ENCODE measurements at places on chromosomes 7 and 10. TPM values are rescaled to one million over a fixed set of nuclear protein-coding genes. Genes with fewer than 3 reads are reported as not detected.

DNA sequence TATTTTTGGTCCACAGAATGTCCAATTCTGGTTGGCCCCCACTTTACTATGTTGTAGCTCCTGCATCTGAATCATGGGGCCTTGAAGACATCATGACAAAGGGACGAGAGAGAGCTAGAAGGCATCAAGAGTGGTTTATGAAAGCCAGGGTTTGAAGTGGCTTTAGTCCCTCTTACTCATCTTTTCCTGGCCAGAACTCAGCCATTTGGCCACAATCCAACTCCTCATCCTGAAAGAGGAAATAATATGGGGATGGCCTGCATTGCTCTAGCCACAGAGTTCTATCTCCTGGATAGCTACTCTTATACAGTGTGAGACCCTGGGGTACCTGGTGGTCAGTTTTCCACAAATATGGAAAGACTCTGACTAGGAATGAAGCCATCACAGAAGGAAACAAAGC, 418.9 kb downstream of the XPNPEP1 start:
- DNase-seq: no peak

DNA sequence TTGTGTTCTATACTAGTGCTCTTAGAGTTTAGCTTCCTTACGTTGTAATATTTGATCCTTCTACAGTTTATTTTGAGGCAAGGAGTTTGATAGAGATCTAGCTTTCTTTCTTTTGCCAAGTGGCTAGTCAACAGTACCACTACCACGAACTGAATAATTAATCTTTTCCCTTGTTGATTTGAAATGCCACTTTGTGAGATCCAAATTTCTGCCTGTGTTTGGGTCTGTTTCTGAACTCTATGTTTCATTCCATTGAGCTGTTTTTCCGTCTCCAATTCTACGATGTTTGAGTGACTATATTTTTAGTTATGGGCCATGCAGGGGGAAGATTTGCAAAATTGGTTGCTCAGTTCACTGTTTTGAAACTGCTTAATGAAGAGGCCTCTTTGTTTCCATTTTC, 134.7 kb downstream of the KIAA1217 start:
- no peak for DNase-seq

MUC12 gene
- total RNA-seq: 0.88 TPM

DNA sequence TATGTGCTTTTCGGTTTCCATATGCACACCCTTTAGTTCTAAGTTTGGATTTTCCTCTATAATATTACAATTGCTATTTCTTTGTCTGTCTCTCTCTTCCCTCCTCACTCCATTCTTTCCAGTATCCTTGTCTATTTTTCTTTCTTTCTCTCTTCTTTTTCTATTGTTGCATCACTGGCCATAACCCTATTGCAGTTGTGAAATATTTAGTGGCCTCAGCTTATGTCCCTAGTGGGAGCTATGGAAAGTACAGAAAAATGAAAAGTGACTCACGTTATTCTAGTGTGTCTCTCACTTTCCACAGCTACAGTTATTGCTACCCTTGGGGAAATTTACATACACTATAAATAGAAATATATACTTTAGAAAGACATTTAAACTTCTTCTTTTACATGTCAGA, 59.1 kb downstream of the CNTNAP2 start:
- no peak for DNase-seq

- no peak for DNase-seq
These were observed 51.8 kb upstream of the FAM133B start for GRCh38 chr7:92641921-92642511.

TMEM176A gene
- total RNA-seq: 30.7 TPM

TMEM60 gene
- 12.7 TPM for total RNA-seq

DNA sequence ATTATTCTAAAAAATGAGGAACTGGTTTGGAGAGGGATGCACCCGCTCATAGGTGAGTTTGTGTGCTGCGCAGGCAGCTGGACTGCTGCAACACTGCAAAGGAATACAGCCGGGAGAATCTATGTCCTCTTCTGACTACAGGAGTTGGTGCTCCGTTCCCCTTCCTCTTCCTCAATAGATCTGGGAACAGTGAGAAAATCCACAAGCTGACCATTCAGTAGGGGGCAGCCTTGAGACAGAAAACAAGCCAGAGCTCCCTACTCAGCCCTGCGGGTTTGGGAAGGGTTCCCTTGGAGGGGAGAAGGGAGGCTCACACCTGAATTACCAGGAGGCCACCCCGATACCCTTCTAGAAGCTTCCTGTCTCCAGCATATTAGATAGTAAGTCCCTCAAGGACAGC, 87.3 kb upstream of the FOXI2 start:
- DNase-seq: no peak

GRCh38 chr10:92732958-92733357, 43.2 kb downstream of the HHEX start:
- no peak for DNase-seq

DNA sequence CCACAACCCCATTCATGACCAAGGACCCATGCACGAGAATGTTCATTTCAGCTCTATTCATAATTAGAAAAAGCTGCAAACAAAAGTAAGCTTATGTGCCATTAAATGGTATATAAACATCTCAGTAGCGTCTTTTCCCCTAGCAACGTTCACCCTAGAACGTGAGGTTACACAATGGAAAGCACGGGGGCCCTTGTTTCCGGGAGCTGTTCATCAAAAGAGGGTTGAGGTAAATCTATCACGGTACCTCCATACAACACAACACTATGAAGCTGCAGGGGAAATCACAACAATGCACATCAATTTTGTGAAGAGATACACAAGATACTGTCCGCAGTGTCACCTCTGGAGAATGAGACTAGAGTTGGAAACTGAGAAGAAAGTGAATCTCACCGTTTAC, 80.9 kb upstream of the DDC start:
- DNase-seq: no peak

DNA sequence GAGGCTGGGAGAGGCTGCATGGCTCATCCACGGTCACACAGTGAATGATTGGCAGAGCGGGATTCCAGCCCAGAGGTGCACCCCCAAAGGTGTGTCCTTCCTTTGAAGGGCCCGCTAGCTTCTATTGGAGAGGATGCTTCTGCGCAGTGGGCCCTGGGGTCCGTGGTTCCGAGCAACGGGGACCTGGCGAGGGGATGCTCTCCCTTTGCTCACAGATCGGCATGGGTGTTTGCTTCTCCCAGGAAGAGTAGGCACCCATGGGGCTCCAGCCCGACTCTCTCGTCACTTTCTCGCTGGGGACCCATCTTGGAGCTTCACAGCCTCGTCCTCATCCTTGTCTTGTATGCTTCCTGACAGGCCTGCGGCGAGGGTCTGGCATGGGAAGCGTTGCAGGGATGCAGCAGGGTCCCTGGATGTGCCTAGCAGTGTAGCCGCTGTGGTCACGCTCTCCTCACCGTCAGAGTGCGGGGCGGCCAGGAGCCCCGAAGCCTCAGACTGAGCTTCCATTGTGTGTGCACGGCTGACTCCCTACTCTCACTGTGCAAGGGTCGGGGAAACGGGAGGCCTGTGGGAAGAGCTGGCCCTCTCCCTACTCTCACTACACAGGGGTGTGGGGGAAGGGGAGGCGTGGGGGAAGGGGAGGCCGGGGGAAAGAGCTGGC, 538.5 kb upstream of the FOXK1 start:
- DNase-seq: peak; percentile 45

GRCh38 chr10:125824736-125825135, 1.4 kb downstream of the BCCIP start:
- DNase-seq: no peak

GRCh38 chr10:15813415-15813814, 46.9 kb downstream of the MINDY3 start:
- no peak for DNase-seq

DNA sequence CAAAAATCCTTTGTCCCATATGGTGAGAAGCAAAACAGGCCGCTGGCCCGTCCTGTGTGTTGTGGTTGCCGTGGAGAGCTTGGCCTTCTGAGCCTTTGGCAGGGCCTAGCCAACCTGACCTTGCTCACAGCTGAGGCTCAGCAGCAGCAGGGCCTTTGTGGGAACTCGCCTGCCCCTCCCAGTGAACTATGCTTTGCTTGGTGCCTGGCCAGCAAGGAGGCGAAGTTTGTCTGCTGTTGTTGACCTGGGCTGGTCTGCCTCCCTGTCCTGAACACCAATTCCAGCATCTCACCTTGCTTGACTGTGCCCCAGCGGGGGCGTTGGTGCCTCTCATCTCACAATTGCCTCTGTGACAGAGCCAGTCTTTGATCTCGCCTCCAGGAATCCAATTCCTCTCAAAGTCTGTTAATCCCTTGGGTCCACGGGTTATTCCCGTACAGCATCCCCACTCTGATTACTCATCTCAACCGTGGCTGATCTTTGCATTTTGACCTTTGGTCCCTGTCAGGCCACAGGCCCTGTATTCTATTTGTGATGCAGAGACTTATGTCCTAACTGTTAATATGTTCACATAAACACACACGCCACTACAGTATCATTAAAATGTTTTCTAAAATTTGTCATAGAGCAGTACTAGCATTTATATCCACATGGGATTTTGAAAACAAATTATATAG, 22.6 kb downstream of the EPDR1 start:
- peak; percentile 77 for DNase-seq

DNA sequence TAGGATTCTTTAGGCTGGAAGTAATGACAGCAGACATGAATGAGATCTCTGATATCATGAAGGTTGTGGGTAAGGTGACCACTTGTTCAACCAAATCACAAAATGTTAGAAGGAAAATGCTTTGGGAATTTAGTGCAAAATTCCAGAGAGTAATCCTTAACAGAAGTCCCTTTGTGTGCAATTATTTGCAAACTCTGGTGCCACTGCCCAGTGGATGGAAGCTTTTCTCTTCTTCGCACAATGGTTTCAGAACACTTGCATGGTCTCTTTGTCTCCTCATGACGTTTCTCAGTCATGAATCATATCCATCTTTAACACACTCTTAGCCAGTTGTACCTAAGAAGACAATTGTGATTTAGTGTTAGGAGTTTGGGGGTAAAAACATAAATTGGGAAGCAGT, 570.4 kb upstream of the ANKRD30A start:
- DNase-seq: no peak

DNA sequence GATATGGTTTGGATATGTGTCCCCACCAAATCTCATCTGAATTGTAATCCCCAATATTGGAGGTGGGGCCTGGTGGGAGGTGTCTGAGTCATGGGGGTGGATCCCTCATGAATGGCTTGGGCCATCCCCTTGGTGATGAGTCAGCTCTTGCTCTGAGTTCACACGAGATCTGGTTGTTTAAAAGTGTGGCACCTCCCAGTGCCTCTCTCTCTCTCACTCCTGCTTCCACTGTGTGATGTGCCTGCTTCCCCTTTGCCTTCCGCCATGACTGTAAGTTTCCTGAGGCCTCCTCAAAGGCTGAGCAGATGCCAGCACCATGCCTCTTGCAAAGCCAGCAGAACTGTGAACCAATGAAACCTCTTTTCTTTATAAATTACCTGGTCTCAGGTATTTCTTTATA, 4.8 kb upstream of the GCK start:
- no peak for DNase-seq

DNA sequence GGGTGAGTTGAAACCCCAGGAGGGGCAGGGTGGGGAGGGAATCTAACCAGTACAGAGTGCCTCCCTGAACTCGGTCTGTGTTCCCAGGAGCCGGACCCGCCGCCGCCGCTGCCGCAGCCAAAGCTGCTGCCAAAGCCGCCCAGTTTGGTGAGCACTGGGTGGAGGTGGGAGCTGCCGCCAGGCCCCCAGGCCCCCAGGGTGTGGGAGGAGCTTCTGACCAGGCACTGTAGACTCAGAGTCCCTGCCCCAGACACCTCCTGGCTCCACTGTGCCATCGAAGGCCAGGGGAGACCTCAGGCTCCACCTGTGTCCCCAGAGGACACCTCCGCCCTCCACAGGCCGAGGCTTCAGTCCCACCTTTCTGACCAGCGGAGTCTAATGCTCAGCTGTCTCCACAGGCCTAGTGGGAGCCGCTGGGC, 20.4 kb upstream of the LIMK1 start:
- DNase-seq: peak; percentile 72

EBLN1 gene
- not detected for total RNA-seq

GHRHR gene
- total RNA-seq: 1.3 TPM

DNA sequence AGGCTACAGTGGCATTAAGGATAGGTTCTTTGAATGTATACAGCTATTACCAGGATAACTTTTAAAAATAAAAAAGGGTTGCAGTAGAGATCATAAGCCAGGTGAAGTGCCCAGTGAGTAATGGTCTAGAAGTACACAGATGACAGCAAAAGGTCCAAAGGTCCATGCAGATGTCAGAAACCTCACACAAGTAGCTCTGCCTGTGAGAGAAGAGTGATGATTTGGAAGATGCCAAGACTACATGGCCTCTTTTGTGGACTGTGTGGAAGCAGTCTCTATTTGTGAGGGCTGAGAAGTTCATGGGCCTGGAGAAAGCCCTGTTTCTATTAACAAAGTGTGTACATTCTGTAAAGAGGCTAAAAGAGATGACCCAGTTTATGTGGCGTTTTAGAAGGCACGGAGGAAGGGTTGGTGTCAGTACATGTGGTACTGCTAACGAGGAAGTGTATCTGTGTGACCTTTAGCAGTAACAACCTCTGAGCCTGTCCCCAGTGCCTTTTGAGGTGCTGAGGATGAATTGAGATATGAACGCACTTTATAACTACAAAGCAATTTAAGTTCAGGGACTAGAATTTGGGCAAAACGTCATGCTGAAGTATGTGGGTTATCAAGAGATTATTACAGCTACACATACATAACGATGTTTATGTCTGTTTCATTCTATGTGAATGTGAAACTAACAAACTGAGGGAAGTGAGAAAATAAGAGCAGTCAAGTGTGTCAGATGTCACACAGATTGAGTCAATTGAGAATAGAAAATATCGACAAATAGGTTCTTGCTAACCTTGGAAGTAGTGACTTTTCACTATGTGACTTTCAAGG, 7.6 kb downstream of the CYCS start:
- no peak for DNase-seq

DNA sequence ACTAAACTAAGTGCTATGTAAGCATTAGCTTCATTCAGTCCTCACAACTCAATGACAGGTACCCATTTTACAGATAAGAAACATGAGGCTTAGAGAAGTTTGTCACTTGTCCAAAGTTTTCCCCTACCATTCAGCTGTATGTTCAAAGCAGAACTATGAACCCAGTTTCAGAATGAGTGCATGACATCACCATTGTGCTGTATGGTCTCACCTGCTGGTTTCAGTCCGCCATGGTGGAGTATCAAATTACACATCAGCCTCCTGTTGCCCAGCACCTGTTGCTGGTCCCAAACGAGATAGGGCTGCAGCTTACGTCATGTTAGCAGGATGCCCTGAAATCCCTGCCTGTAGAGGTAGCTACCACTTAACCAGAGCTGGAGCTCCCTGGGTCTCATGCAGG, 95.0 kb downstream of the DYNC1I1 start:
- no peak for DNase-seq

TRIM50 gene
- total RNA-seq: not detected

- peak; percentile 57 for DNase-seq
These were observed 54.7 kb downstream of the STEAP1B start for GRCh38 chr7:22445140-22445743.

- DNase-seq: no peak
These were observed 68.8 kb downstream of the OSBPL3 start for GRCh38 chr7:24911213-24911603.
